ENCODE measurements at places on chromosomes 7 and 10.

- DNase-seq, result no peak
Observed at GRCh38 chr10:77501152-77501845, 136.3 kb downstream of the KCNMA1 start.

GRCh38 chr10:100043796-100044195 is 34.0 kb upstream of the DNMBP start:
- no peak for DNase-seq

DNA sequence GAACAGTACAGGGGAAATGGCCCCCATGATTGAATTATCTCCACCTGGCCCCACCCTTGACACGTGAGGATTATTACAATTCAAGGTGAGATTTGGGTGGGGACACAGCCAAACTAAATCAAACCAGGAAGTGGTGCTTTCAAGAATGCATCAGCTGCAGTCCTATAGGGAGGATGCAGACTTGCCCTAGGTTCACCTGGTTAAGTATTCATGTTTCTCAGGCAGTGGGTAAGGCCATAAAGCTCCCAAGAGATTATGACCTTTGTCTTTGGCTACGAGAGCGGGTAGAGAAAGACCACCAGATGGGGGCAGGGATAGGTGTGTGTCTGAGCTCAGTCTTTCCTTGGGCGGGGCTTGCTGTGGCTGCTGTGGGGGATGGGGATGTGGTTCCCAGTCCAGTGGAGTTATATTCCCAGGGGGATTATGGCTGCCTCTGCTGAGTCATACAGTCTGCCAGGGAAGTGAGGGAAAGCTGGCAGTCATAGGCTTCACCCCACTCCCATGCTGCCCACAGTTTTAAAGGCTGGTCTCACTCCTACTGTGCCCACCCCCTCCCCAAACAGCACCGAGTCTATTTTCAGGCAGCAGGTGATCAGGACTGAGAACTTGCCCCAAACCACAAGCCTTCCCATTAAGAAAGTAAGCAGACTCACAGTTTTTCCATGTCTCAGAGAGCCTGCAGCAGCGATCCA is 8.4 kb upstream of the R3HCC1L start:
- DNase-seq, result no peak

GRCh38 chr10:12534824-12535223 is 185.5 kb downstream of the CAMK1D start:
- no peak for DNase-seq

DNA sequence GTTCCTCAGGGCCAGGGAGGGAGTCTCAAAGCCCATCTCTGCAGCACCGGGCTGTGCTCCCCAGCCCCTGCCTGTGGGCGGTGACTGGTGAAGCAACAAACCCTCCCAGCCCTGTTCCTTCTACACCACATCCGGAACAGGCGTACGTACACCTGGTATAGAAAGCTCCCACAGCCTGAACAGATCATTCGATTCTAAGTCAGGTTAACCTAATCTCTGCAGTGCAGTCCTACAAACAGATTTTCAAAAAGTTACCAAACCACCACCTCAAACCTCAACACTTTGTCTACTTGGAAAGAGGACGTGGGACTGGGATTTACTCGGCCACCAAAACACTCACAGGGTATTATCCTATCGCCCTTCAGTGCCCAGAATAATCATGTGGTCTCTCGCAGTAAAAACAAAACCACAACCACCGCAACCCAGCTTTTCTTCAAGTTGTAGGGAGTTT is 238.4 kb downstream of the DIP2C start:
- peak; percentile 63 for DNase-seq

- DNase-seq, result no peak
Observed at GRCh38 chr7:109963741-109964140, 1127.2 kb upstream of the LRRN3 start.

DNA sequence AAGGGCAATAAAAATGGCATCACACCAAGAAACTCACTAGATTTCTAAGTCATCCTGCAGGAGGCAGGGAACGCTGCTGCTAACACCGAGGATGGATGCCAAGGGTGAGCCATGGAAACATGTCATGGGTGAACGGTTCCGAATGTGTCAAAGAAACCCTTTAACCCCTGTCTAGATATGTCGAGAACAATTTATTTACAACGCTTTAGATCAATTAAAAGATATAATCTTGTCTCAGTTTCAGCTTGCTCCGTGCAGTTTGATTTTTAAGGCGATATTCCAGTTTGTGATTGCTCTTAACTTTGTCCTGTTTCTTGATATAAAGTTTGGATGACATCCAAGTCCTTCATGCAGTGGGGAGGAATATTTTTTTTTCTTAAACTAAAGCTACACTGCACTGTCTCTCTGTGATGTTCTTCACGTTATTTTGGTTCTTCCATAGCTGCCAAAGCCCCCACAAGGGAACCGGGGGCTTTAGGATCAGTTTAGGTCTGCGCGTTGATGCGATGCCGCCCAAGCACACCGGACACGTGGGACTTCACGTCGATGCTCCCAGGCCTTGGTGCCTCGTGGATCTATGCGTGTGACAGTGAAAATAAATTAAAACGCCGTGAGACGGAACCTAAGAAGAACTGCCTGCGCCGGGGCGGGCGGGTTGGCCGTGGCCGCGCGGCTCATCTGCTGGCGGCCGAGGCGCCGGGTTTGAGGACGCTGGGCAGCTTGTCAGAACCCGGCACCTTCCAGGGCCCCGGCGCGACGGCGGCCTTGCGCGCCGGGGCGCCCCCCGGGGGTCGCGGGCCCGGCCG is 220.3 kb downstream of the PHTF2 start:
- DNase-seq, result no peak

DNA sequence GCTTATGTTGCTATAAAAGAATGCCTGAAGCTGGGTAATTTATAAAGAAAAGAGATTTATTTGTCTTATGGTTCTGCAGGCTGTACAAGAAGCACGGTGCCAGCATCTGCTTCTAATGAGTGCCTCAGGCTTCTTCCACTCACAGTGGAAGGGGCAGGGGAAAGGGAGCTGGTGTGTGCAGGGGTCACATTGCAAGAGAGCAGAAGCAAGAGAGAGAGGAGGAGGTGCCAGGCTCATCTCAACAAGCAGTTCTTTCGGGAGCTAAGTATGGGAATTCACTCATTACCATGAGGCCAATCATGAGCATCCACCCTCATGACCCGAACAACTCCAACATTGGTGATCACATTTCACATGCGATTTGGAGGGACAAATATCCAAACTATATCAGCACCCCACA is 17.2 kb upstream of the SLK start:
- DNase-seq, result no peak

- DNase-seq, result no peak
Observed at GRCh38 chr10:125375210-125375609, 214.8 kb upstream of the CTBP2 start.

GRCh38 chr10:84008878-84009277 is 130.4 kb upstream of the GHITM start:
- DNase-seq, result peak; percentile 37

- no peak for DNase-seq
Observed at GRCh38 chr7:25786936-25787335, 365.1 kb upstream of the NFE2L3 start.

- DNase-seq, result no peak
Observed at GRCh38 chr10:60934215-60935175, 9.5 kb downstream of the RHOBTB1 start.

- no peak for DNase-seq
Observed at GRCh38 chr10:28797904-28798371, 120.6 kb downstream of the BAMBI start.

DNA sequence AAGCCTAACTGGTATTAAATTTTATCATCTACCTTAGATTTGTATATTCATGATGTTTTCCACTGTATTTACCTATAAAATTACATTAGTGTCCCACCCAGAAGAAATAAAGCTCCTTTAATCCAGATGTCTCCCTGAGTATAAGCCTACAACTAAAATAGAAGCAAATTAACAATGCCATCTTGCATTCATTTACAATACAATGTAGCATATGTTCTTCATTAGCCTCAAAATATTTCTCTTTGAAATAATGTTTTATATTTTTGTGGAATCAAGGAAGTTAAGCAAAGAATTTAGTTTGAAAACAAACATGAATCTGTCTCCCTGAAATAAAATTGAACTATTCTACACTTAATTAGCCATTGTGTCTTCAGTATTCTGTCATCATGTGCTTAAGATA is 112.3 kb downstream of the CACNA2D1 start:
- DNase-seq, result no peak

DNA sequence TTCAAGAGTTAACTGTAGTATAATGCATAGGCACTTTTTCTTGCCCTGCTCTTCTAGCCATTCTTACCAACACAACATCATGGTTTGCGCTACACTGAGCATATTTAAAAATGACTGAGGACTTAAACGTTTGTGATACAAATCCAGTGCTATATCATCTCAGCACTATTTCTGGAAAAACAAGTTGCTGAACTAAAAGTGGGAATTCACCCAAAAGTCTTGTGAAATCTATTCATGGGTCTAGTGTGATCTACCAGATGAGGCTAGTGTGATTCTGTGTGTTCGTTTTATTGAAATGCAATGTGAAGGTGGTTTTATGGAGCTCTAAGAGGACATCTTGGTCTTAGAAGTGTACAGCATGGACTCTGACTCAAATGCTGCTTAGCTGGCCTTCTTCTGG is 584.6 kb upstream of the POM121L12 start:
- DNase-seq, result no peak

DNA sequence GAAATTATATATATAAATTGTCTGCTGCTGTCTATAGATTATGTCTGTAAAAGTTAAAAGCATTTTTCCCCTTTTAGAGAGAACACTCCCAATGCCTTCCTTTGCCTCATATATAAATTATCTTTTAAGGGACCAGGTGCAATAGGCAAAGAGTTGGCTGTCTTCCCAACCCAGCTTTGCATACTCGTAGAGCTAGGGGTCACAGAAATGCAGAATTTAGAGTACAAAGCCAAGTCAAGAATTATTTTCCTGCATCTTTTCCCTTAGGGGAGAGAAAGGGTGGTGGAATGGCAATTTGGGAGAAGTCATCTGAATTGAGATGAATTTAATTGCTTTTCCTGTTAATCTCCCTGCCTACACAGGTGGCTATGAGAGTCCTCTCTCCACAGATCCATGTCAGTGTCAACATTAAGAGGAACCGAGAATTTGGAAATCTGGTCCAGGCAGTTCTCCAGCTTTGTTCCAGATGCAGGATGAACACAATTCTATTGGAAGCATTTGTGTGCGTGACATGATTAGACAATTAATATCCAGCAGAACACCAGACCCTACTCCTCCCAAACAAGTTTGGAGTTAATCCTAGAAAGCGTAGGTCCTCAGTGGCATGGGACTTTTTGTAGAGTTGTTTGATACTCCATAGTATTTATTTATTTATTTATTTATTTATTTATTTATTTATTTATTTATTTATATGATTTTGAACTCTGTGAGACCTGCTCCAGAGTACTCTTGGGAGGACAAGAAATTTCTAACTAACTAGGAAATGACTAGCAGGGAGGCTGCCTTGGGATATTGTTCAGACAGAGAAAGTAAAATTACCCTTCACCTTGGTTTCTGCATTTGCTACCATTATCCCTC is 80.3 kb upstream of the SKAP2 start:
- no peak for DNase-seq

DNA sequence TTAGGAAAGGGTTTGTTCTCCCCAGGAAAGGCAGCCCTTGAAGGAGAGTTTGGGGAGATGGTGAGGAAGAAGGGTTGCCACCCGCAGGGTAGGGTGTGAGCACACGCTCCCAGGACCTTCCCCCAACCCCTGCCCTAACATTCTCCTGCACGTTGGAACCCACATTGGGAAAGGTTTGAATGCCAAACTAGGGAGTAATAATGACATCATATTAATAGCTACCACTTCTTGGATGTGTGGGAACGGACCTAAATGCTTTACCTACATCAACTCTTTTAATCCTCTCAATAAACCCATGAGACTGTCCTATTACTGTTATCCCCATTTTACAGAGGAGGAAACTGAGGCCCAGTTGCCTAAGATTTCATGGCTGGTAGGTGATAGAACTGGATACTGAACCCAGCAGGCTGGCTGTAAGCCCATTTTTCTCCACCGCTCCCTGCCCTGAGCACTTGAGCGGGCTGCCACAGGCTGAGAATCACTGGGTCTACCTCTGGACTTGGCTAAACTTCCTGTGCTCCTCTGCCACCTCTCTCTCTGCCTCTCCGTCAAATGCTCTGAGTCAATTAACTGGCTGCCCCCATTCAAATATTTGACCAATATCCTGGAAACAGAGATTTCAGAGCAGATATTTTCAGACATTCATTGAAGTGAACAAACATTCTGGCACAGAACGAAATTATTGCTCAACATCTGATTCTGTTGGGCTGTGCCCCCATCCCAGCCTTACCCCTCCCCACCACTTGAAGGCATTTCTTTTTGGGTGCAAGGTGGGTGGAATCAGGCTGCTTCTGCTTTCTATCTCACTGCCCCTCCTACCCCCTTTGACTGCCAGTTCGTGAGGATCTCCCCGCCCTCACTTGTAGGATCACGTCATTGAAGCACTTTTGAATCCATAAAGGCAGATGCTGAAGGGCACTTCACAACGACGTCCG is 129.7 kb downstream of the C10orf105 start:
- DNase-seq, result no peak

GRCh38 chr7:6435486-6436384 is 12.0 kb downstream of the DAGLB start:
- DNase-seq, result peak; percentile 88

GRCh38 chr7:30906014-30906413 is 5.6 kb upstream of the AQP1 start:
- DNase-seq, result no peak

DNA sequence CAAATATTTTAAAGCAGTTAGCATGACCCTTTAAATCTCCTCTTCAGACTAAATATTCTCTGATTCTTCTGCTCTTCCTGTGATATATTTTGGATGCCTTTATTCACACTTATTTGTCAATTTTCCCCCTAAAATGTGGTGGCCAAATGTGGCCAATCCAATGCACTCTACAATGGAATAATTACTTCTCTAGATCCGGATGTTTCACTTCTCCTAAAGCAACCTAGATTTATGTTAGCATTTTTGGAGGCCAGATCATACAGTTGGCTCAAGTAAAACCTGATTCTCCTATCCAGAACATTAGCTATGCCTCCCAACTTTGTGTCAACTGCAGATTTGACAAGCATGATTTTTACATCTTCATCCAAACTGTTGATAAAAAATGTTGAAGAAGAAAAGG is 153.7 kb downstream of the CREB5 start:
- DNase-seq, result no peak

- DNase-seq, result no peak
Observed at GRCh38 chr7:20735346-20736065, 51.2 kb downstream of the SP8 start.

DNA sequence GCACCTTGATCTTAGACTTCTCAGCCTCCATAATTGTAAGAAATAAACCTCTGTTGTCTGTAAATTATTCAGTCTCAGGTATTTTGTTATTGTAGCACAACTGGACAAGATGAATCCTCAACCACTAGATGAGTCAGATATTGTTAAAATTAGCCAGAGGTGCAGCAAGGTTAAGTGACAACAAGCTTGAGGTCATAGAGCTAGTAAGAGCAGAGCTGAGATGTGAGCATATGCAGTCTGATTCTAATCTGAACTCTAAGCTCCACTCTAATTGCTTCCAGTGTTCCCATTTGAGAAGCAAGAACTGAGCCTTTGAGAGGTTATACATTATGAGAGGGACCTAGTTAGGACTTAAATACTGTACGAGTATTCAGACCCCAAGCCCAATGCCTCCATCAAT is 93.1 kb downstream of the FZD1 start:
- no peak for DNase-seq
